Stimulated activated CD4-positive, alpha-beta T cell treated with anti-CD3 and anti-CD28 coated beads, Interleukin-1b, Interleukin-23, amount 100 ng/mL, for 1 hour (primary cell): ENCODE measurements at places on chromosomes 13 and 19.

DNA sequence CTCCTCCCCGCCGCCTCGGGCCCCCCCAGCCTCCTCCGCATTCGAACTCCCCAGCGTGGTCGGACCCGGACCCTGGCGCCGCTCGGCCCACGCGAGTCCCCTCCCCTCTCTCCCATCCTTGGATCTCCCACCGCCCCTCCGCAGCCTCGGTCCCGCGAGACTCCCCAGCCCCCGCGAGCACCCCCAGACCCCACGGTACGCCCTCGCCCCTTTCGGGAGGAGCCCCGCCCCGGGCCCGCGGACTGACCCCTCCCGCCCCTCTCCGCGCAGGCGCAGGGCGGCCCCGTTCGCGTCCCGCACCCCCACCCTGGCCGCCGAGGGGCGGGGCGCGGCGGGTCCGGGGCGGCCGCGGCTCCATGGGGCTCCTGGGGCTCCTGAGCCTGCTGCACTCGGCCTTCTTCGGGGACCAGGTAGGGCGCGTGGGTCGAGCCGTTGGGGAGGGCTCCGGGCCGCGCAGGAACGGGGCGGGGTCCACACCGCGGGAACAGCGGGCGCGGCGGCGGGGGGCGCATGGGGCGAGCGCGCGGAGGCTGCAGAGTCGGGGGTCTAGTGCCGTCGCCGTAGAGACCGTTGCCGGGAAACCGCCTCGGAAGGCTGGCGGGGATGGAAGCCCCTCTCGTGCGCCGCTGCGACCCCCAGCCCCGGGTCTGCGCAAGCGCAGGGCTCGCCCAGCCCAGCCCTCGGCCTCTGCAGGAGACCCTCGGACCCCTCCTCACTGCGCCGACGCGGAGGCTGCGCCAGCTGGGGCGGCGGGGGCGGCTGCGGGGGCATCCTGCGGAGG, 3.8 kb upstream of the APC2 start:
- no peak for DNase-seq

DNA sequence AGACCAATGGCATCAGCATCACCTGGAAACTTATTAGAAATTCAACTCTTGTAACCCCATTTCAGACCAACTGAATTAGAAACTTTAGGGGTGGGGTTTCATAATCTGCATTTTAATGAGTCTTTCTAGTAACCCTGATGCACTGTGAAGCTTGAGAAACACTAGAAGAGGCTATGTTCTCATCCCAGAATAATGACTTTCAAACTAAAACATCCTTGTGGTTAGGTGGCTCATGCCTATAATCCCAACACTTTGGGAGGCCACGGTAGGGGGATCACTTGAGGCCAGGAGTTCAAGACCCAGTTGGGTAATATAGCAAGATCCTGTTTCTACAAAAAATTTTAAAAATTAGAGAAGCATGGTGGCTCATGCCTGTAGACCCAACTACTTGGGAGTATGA, 402.4 kb downstream of the DLEU7 start:
- DNase-seq, result no peak

DNA sequence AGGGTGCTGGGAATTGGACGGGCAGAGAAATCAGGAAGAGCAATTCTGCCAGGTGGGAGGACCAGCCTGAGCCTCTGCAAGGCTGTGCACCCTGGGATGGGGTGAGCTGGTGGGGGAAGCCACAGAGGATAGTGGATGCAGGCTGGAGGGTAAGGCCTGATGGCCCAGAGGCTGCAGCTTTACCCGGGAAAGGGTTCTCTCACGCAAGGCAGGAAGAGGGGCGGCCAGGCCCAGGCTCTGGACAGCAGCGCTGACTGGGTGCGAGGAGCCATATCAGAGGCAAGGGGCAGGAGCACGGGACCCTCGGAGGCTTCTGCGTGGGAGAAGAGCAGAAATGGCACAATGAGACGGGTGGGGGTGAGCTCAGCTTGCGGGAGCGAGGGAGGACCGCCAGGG, 104.6 kb downstream of the SOX1 start:
- DNase-seq, result no peak

DNA sequence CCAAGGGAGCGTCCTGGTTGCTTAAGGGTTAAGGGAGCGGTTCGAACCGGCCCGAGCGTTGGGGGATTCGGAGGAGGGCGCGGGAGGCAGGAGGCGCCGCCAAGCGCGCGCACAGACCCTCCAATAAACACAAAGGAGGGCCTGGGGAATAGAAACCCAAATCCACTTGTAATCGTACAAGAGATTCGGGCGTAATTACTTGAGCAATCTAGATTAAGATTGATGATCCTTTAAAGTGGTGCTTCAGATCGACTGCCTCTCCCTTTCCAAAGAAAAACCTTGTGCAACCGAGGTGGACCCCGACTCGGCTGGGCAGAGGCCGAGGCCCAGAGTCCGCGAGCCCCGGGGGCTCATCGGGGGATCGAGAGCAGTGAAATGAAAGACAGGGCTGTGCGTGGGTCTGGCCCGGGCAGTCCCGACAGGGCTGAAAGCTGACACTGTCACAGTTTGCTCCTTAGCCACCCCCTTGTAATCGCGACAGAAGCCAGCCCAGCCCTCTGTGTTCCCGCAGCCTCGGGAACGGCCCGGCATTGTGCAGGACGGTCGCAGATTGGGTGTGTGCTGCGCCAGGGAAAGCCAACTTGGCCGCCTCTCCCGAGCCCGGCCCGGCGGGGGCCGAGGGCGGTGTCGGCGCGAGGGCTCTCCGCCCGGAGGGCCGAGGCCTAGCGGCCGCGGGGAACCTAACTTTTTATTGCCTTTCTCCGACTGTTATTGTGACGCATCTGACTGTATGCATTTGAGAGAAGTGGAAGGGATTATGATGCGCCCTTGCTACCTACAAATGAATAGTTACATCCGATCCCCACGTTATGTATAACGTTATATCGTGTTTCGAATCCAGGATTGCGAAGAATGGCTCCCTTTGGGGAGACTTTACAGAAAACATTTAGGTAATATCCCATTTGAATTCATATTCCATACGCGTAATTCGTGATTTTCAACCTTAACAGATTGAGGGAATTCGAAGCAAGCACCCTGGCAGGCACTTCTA, 5.5 kb downstream of the MAB21L1 start:
- no peak for DNase-seq

DNA sequence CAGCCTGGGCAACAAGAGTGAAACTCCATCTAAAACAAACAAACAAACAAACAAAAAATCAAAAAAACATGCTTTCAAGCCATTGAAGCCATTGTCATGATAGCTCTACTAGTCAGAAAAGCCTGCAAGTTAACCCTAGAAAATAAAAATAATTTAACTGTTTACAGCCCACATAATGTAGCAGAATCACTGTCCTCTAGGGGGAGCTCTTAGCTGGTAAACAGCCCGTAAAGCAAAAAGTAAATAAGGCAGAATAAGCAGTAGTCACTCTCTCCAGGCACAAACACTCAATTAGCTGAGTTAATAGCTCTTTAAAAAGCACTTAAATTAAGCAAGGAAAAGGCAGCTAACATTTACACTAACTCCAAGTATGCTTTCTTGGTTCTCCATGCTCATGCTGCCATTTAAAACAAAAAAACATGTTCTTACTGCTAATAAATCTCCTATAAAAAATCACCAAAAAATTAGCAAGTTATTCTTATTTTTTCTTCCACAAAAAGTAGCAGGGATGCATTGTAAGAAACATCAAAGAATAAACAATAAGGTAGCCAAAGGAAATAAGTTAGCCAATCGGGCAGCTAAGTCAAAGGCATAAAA, 11.3 kb downstream of the LILRB4 start:
- DNase-seq, result no peak

- no peak for DNase-seq
These were observed 924 bp downstream of the TNFSF13B start for GRCh38 chr13:108270442-108270841.

DNA sequence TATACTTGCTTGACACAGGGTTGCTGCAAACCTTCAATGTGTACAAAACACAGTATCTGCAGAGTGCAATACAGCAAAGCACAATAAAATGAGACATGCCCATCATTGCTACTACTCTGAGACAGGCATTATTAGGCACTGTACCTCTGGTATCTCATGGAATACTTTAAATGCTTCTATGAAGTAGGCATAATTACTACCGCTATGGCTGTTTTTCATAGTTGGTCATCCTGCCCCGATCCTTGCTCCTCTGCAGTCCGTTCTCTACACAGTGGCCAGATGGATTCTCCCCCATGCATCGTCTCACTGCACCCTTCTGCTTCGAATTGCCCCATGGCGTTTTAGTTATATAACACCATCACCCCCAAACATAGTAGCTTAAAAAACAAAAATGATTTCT, 83.0 kb upstream of the UBL3 start:
- no peak for DNase-seq

DNA sequence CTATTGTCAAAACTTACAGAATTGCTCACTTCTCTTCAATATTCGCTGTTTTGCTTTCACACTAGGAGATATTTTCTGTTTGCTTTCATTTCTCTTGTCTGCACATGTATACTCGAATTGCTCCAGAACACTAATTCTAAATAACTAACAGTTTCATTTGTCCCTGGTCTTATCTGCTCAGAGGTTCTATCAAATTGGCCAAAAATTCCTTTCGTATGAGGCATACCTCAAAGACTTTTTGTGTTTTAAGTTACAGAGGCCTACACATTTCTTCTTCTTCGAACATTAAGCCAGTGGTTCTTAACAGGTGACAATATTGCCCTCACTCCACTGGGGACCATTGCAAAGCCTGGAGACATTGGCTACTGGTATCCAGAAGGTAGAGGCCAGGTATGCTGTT, 1314.6 kb downstream of the EFNB2 start:
- DNase-seq, result no peak

DNA sequence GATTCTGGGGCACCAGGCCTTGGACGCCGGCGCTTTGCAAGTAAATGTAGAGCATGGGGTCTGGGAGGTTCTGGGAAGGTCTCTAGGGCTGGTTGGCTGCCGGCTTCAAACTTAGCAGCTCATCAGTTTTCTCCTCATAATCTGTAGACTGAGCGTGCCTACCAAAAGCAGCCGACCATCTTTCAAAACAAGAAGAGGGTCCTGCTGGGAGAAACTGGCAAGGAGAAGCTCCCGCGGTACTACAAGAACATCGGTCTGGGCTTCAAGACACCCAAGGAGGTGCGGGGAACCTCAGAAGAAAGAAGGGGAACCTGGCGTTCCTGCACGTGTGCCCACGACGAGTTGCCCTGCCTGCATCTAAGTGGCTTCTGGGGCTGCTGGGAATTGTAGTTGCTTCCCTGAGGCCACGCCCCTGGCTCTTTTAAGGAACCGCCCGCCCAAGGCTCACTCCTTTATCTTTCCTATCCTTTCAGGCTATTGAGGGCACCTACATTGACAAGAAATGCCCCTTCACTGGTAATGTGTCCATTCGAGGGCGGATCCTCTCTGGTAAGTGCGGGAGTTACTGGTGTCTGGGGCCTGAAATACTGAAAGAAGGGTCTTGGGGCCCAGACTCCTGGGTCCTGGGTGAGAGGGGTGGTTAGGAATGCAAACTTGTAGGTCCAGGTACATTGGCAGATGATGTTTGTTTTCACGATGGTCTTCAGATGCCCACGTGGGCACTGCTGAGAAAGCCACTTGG, 984 bp downstream of the RPS11 start:
- peak; percentile 42 for DNase-seq

GRCh38 chr13:70668293-70668692, 560.0 kb upstream of the KLHL1 start:
- no peak for DNase-seq

DNA sequence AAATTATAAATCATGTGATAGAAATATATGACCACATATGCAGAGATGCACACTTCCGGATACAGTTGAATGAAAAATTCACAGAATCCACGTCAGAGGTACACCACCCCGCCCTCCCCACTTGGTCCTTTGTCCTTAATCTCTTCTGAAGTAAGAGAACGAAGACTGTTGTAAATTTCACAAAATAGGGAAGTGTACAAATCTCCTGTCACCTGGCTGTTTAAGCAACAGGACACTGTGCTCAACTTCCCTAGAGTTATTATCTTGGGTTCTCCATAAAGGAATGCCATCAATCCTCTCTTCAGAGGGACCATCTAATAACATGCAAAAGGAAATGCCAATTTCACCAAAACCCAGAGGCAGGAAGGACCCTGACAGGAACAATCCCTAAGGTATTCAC, 10.5 kb upstream of the CEACAM6 start:
- no peak for DNase-seq

GRCh38 chr19:36605877-36606478, 865 bp downstream of the ZNF382 start:
- DNase-seq, result no peak

GRCh38 chr13:112792511-112792910, 102.7 kb downstream of the ATP11A start:
- no peak for DNase-seq

- DNase-seq, result no peak
These were observed 537.4 kb downstream of the MYO16 start for GRCh38 chr13:109166804-109167203.

DNA sequence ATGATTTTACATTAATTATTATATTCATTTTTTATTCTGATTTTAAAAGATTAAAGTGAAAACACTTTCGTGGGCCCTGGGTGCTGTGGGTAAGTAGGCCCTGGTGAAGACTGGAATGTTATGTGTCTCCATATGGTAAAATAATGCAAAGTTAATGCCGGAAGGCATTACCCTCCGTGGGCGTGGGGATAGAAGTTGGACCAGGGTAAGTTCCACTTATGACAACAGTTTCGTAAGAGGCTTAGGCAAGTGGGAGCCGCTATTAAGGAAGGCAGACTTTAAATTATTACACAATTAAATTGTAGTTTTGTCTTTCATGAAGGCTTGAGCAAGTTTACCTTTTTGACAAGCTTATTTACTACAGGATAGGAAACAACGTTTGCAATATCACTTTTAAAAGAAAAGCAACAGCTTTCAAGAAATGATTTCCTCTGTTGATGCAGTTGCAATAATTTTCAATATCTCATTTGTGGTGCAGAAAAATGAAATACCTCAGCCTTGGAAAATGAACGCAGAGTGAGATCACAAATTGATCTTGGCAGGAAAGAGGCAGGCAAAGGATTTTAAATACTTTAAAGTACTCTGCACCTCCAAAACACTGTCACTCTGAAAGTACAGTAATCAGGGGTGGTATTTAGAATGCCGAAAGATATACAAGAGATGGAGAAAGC, 310.6 kb downstream of the DCT start:
- DNase-seq, result no peak

- no peak for DNase-seq
These were observed 18.0 kb downstream of the ARHGAP35 start for GRCh38 chr19:46878613-46879375.

DNA sequence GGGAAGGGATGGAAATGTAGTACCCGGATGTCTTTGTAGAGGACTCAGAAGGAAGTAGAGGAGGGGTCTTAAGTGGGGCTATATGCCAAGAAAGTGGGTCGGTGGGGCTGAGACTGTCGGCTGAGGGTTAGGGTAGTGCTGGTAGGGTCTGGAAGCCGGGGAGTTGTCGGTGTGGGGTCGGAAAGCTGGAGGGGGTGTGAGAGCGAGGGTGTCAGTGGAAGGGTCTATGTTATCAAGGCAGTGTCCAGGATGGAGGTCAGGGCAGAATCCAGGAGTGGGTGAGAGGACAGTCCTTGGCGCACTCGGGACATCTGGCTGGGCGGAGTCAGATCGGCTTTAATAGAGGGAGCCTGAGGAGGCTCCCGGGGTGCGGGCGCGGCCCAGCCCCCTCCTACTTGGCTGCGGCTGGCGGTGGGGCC, 1.7 kb downstream of the HSPB6 start:
- no peak for DNase-seq

DNA sequence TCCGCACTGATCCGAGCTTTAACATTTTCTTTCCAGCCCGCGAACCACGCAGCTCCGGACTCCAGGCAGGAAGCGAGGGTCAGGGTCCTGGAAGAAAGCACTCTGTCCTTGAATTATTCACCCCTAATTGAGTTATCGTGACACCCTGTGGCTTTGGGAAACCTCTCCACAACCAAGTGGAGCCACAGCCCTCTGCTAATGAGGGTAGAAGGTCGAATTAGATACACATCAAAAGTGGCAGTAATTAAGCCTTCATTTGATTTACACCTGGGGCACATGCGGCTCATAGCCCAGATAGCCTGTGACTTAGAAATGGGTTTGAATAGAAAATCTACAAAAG, 15.9 kb upstream of the RNF17 start:
- no peak for DNase-seq
